Mucosa of descending colon (tissue), 3 donors: ENCODE measurements at places on chromosomes 7 and 10. TPM values are rescaled to one million over a fixed set of nuclear protein-coding genes. Genes with fewer than 3 reads are reported as not detected.

GRCh38 chr7:157006829-157007469, 3.5 kb downstream of the MNX1 start:
- DNase-seq: no peak

- peak; percentile 51 for DNase-seq
Observed at GRCh38 chr10:127563718-127564553, 14.8 kb downstream of the NPS start.

DNA sequence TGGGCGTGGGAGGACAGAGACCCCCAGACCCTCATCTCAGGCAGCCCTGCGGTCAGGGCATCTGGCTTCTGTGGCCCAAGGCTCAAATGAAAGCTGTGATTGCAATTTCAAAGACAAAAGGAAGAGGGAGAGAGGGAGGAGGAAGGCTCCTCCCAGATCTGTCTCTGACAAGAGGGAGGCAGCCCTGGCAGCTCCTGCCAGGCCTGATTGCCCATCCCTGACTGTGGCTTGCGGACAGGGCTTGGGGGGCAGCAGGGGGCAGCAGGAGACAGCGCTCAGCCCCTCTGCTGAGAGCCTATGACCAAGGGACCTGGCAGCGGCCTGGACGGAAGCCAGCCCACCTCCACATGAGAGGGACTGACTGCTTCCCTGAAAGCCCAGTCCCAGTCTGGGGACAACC, 91.8 kb downstream of the PTPRN2 start:
- DNase-seq: no peak

DNA sequence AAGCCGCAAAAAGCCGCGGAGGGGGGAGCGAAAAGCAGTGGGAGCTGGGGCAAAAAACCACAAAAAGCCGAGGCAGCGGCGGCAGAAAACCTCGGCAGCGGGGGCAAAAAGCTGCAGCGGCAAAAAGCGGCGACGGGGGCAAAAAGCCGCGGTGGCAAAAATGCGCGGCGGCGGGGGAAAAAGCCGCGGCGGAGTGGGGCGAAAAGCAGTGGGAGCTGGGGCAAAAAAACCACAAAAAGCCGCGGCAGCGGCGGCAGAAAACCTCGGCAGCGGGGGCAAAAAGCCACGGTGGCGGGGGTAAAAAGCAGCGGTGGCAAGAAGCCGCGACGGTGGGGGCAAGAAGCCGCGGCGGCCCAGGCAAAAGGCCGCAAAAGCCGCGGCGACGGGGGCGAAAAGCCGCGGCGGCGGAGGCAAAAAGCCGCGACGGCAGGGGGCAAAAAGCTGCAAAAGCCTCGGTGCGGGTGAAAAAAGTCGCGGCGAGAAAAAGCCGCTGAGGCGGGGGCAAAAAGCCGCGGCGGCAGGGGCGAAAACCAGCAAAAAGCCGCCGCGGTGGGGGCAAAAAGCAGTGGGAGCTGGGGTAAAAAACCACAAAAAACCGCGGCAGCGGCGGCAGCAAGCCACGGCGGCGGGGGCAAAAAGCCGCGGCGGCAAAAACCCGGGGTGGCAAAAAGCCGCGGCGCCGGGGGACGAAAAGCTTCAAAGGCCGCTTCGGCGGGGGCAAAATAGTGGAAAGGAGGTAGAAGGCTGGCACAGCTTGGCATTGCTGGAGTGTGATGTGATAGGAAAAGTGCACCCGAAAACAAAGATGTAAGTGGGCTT, 135.9 kb downstream of the ZNF92 start:
- peak; percentile 37 for DNase-seq

- no peak for DNase-seq
Observed at GRCh38 chr10:77290528-77291155, 347.0 kb downstream of the KCNMA1 start.

- no peak for DNase-seq
Observed at GRCh38 chr7:147376192-147376591, 1214.4 kb upstream of the C7orf33 start.

DNA sequence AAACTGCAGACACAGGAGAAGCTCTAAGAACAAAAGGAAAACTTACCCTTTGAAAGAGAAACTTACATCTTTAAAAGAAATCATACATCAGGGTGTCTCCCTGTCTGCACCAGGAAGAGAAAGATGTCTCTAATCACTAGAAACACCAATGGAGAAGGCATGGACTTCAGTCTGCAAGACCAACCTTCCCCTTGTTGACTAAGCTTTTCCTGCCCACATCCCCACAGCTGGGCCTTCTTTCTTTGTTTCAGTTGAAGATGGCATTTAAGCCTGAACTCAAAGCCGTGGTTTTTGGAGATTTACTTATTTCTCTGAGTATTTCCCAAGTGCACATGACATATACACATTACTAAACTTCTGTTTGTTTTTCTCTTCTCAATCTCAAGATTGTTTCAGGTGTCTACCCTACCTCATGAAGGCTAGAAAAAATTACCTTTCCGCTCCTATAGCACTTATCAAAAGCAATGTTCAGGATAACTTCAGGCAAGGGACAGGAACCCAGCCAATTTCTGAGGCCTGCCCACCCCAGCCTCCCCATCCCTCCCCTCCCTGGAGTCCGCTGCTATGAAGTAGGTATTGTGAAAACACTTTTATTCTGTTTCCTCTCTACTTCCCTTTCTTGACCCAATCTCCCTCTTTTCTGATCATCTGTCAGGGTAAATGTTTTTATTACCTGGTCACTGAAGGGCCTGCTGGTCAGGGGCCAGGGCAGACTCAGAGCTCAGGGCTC, 2.8 kb upstream of the SLC29A3 start:
- DNase-seq: no peak

GRCh38 chr10:3886191-3886590, 101.2 kb upstream of the KLF6 start:
- DNase-seq: no peak

- no peak for DNase-seq
Observed at GRCh38 chr7:4237296-4238235, 444.5 kb upstream of the FOXK1 start.

- no peak for DNase-seq
Observed at GRCh38 chr7:155303897-155304296, 6.2 kb downstream of the INSIG1 start.

DNA sequence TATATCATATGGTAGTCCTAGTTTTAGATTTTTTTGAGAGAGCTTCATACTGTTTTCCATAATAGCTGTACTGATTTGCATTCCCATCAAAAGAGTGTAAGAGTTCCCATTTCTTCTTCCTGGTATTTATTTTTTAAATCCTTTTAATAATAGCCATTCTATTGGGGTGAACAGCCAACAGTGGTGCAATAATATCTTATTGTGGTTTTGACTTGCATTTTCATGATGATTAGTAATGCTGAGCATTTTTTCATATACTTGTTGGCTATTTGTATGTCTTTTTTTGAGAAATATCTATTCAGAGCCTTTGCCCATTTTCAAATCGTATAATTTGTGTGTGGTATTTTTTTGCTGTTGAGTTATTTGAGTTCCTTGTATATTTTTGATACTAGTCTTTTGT, 167.4 kb downstream of the FZD1 start:
- no peak for DNase-seq

DNA sequence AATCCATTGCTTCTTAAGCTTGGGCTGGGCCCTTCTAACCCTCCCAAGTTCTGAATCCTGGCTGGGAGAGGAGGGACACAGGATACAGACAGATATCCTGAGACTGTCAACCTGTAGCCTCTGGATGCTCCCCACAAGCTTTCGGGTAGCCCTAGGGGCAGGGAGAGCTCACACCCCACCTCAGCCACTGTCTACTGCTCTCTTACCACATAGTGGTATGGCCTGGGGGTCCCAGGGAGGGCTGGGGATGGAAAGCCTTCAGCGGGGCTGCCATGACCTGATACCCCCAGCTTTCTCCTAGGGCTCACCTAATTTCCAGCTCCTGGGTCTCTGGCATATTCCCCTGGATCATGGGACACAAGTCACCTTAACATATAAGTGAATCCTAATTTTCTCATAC, 25.1 kb downstream of the CRHR2 start:
- no peak for DNase-seq

DNA sequence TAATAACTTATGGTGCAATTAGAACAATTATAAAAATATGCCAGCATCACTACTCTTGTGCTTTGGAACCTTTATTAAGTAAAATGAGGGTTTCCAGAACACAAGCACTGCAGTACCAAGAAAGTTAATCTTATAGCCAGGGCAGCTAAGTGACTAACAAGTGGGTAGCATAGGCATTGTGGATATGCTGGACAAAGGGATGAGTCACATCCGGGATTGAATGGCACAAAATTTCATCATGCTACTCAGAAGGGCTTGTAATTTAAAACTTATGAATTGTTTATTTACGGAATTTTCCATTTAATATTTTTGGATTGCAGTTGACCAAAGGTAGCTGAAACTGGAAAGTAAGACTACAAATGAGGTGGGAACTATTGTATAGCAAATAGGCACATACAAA, 250.6 kb downstream of the C7orf25 start:
- no peak for DNase-seq

DNA sequence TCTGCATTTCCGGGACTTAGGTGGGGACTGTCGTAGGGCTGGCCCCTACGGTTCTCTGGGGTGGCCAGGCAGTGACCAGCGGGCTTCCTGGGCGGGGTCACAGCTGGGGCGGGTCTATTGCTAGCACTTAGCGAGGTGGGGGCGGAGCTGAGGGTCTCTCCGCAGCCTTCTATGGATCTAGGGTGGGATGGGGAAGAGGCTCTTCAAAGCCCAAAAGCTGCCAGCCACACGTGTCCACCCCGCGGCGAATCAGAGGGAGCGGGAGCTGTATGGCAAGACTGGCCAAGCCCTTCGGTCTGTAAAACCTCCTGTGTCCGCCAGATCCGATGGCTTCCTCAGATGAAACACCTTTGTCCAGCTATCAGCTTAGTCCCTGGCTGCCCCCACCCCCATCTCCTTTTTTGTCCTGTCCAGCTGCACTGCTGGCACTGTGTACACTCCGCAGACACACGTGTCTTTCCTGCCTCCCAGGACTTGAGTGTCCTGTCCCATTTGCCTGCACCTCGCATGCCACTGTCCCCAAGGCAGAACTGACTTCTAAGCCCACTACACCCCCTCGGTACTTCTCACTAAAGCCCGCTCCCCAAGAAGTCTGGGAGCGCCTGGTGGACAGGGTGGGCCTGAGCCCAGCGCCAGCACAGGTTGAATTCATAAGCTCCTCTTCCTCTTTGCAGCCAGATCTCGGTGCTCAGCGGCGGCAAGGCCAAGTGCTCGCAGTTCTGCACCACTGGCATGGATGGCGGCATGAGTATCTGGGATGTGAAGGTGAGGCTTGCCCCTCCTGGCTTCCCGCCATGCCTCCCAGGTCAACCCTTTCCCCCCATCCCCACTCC, 14.8 kb downstream of the PDAP1 start:
- peak; percentile 76 for DNase-seq

DNA sequence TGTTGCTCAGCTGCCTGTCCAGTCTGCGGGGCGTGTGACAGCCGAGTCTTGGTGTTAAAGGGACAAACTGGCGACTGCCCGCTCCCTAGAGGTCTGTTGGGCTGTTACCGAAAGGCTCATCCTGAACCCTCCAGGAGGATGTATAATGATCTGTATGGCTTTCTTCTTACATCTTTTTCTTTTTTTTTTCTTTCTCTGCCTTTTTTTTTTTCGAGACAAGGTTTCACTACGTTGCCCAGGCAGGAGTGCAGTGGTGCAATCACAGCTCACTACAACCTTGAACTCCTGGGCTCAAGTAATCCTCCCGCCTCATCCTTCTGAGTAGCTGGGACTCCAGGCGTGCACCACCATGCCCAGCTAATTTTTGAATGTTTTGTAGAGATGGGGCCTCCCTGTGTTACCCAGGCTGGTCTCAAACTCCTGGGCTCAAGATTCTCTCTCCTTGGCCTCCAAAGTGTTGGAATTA, 857 bp downstream of the INTS15 start:
- peak; percentile 2 for DNase-seq

DNA sequence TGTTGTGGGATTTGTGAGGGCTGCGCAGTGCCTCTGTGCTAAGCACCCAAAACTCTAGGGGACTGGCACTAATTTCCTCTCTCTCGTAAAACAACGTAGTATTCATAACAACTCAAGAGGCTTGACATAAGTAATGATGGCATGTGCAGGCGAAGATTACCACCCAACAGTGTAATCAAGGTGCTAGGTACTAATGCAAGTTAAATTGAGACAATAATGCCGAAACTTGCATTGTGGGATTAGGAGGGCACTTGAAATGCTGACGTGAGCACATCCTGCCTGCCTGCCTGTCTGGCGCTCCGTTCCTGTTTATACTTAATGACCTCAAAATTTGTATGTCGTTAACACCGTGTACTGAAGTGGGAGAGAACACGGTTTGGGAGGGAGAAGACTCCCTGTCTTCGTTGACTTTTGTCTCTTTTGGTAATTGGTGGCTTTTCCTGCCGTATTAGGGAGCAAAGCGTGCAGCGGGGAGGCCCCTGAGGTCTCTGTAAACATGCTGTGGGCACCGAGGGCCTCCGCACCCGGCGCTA, 139.0 kb downstream of the MGMT start:
- no peak for DNase-seq

DNA sequence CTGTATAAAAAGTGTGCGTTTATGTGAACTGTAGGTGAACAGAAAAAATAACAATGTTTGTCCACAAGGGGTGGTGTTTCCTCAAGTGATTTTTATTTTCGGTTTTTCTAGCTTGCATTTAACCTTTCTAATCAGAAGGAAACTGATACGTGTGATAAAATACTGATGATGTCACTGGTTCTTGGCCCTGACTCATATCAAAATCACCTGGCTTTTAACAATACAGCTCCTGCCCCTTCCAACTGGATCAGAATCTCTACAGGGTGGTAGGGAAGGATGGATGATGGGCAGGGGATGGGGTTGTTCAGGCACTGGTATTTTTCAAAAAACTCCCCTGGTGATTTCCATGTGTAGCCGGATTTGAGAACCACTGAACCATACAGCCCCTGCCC, 10.9 kb downstream of the NPFFR1 start:
- no peak for DNase-seq

- DNase-seq: no peak
Observed at GRCh38 chr7:123656544-123657303, 1.1 kb downstream of the LMOD2 start.

- no peak for DNase-seq
Observed at GRCh38 chr10:61655335-61655851, 7.3 kb upstream of the CABCOCO1 start.

DNA sequence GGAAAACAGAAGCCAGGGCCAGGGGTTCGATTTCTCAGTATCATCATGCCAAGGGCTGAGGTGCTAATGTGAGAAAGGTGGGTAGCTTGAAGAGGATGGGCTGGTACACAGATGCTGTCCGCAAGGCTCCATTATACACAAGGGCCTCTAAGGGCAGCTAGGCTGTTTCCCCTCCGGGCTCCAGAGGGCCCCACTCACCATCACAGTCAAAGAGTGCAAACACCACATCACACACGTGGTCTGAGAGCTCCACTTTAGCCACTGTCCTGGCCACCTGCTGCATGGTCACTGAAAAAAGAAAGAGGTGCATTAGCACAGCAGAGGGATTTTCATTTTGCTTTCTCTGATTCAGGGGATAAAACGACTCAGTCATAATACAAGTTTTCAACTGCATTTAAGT, 20.9 kb upstream of the DNAJB12 start:
- DNase-seq: no peak

- DNase-seq: no peak
Observed at GRCh38 chr7:22397981-22398380, 41.0 kb upstream of the RAPGEF5 start.

GRCh38 chr7:120165227-120165626, 107.7 kb upstream of the KCND2 start:
- no peak for DNase-seq

GRCh38 chr10:132606031-132606491, 68.5 kb downstream of the INPP5A start:
- DNase-seq: no peak

The CTAGE4 gene
- 7.3 TPM for total RNA-seq

The MEPCE gene
- total RNA-seq: 46.8 TPM

The ZNF479 gene
- not detected for total RNA-seq

The KCNIP2 gene
- 4.2 TPM for total RNA-seq

The FGFBP3 gene
- total RNA-seq: 2.1 TPM

The GIMAP2 gene
- 8.1 TPM for total RNA-seq

The GIMAP5 gene
- 3.1 TPM for total RNA-seq

The PAX4 gene
- 1.8 TPM for total RNA-seq

The NEBL gene
- total RNA-seq: 14.7 TPM

The ZNF735 gene
- total RNA-seq: not detected
